Effector memory CD4-positive, alpha-beta T cell (primary cell): ENCODE measurements at places on chromosomes 2 and 18.
A peak's percentile ranks its signal among the peaks of the same experiment; 100 is the strongest.

DNA sequence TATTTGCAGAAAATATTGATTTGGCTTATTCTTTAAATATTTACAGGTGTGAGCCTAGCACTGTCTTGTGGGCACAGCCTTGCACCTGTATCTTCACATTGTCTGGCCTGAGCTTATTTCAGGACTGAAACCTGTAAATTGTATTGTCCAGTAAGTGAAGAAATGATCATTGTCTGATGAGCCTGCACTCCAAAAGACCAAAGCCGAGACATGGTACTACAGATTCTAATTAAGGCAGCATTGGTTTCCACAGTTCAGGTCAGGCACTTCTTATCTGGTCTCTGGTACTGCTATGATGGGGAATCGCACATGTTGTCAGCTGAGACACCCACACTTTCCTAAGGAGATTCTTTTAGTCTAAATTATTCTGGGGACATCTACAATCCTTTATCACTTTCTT, 479.0 kb downstream of the TDRD15 start:
- no peak for DNase-seq

- DNase-seq = no peak
These were observed 20.8 kb downstream of the DBI start for GRCh38 chr2:119387381-119388129.

DNA sequence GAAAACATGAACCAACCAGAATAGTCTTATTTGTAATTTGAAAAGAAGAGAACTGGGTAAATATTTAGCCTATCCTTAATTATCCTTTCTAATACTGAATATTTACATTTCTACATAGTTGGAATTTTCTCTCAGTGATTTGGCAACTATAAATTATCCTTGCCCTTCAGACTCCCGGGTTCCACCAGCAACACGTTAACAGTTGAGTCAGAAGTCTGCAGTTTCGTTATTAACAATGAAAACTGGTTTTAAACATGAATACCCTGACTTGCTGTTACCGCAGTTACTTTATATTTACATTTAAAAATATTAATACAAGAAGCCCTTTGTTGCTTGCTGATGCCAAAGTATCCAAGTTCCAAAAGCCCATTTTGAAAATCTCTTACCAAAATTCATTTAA, 673.0 kb downstream of the ARHGAP15 start:
- DNase-seq = no peak

GRCh38 chr18:21463718-21464117, 136.8 kb downstream of the ESCO1 start:
- no peak for DNase-seq

- no peak for DNase-seq
These were observed 684.7 kb downstream of the EPHA4 start for GRCh38 chr2:220887271-220887870.

GRCh38 chr2:108988796-108989713, at the start of gene EDAR:
Gene EDAR (minus strand): TSS chr2:108989220. CDS start chr2:108931014, 58,206 bp downstream.
- DNase-seq = peak; percentile 18

DNA sequence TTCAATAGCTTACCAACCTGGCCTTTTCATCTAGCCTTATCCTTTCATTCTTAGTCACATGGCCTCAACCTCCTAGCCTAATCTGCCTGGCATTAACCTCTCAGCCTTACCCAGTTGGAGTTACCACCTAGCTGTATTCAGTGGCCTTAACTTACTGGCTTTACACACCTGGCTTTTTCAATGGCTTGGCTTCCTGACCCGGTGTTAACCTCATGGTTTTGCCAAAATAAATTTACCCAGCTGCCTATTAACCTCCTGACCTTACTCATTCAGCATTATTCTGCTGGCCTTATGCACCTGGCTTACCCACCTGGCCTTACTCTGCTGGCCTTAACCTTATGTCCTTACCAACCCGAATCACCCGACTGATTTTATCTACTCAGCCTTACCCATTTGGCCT, 135.5 kb upstream of the ZSWIM2 start:
- DNase-seq = no peak

- no peak for DNase-seq
These were observed 49.9 kb downstream of the RTN4 start for GRCh38 chr2:55000341-55000740.

DNA sequence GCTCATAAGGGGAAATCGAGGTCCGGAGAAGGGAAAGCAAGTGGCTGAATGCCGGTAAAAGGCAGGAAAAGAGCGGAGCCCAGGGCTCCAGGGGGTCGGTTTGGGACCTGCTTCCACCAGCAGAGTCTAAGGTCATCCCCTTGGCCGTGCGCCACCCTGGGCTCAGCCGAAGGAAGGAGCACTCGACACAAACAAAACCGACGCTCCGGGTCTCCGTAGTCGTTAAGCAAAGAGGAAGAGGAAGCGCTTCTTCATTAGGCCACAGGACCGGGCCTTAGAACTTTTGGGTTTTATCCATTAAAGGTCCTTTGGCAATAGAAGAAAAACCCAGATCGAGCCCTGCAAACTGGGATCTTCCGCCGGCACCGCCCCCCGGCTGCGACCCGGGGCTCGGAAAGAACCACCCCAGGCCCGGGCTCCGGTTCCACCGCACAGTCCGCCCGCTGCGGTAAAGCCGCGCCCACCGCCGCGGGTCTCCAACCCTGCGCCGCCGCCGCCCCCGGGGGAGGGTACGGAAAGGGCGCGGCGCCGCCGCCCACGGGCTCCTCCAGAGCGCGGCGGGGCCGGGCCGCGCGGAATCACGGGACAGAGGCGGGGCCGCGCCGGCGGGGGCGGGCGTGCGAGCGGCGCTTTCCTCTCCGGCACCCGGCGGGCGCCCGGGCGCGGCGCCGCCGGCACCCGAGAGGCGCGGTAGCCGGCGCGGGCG, at the start of gene TTL:
TSS of gene TTL (plus strand) at position 629 of the 706 bp plus-strand sequence. CDS start 189 bp downstream, outside the sequence.
- peak; percentile 68 for DNase-seq

GRCh38 chr2:239122421-239123110, 274.7 kb downstream of the TWIST2 start:
- DNase-seq = no peak

- no peak for DNase-seq
These were observed at the start of gene ARHGEF4 for GRCh38 chr2:130836501-130837174. Gene ARHGEF4 (plus strand): TSS chr2:130836914. CDS start chr2:130836954, 40 bp downstream.

DNA sequence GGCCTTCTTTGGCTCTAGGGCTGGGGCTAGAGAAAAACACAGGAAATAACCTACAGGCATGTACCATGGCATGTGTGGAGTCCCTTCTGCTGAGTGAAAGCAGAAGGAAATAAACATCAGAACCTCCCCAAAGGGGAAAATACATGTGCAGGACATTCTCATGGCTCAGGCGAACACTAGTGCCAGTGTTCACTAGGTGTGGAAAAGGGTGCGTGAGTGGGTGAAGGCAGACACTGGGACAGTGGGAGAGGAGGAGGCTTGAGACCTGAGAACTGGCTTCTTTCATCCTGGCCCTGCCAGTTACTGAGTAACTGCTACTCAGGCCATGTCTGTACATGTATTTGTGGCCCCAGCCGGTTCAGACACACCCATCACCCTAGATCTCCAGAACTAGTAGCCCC, 268.2 kb downstream of the PRKCE start:
- DNase-seq = no peak

DNA sequence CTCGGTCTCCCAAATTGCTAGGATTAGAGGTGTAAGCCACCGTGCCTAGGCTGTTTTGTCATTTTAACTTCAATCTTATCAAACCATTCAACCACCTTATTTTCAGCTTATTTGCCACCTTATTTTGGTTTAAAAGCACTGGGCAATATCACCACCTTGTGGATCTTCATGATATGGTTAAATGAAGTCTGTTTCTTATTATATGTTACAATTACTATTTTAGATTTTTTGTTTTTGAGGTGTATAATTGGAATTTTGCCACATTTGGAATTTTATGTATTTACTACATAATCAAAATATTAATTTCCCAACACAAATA, 43.8 kb upstream of the SCN9A start:
- no peak for DNase-seq

GRCh38 chr2:211835695-211836094, 702.9 kb downstream of the ERBB4 start:
- DNase-seq = no peak

GRCh38 chr2:145094370-145094769, 574.5 kb upstream of the ZEB2 start:
- no peak for DNase-seq
